NCI-H2029 treated with DMSO at 0.1 percent for 48 hours (cell line): ENCODE measurements at places on chromosomes 12 and 14.

- DNase-seq, result no peak
These were observed 49.3 kb downstream of the NDUFA12 start for GRCh38 chr12:94954029-94954685.

DNA sequence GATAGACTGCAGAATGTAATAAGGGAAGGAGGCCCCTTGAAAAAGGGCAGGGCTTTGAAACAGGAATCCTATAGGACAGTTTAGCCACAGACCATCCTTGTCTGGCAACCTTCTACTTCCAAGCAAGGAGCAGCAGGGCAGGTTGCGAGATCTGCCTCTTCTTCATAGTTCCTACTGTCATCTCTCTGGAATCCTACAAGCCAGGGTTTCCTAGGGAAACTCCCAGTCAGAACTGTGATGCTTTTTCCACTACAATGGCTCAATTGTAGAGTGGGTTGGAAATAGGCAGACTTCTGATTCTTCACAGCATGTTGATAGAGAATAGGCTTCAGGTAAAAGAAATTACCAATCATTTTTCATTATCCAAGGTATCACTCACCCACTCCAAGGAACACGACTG lies 186.3 kb downstream of the DACT1 start:
- DNase-seq, result no peak

DNA sequence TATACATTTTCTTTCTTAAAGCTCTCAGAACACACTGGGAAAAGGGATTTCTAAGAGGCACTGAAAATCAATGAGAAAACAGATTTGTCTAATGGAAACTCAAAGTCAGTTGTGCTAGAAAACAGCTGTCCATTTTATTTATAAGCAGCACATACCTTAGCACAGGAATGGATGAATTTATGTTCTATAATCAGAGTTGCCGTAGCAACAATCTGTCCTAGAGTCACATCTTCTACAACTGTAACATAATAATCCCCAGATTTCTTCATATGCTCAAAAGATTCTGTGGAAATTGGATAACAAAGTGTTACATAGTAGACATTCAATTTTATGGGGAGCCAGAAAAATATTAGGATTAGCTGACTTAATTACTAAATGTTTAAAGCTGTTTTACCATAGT lies 9.8 kb downstream of the GNPNAT1 start:
- no peak for DNase-seq

- no peak for DNase-seq
These were observed 296.2 kb downstream of the C12orf75 start for GRCh38 chr12:105626653-105627052.

DNA sequence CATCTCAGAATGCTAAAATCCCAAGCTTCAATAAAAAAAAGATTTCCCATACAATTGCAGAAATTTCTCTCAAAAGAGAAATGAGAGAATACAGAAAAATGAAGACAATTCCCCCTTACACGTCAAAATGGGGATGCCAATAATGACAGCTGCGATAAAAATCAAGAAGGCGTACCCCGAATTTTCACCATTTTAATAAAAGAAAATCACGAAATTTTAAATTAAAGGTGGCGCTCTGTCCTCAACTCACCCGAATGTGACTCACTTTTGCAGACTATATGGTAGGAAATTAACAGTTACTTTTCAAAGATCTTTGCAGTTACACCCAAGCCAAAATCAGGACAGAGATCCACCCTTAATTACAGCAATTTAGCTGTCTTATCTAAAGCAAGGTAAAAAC lies 2.1 kb downstream of the ATP2B1 start:
- DNase-seq, result no peak

- no peak for DNase-seq
These were observed 26.1 kb upstream of the CIPC start for GRCh38 chr14:77071938-77072388.

GRCh38 chr14:68894123-68894522 lies 85.0 kb downstream of the ACTN1 start:
- no peak for DNase-seq

DNA sequence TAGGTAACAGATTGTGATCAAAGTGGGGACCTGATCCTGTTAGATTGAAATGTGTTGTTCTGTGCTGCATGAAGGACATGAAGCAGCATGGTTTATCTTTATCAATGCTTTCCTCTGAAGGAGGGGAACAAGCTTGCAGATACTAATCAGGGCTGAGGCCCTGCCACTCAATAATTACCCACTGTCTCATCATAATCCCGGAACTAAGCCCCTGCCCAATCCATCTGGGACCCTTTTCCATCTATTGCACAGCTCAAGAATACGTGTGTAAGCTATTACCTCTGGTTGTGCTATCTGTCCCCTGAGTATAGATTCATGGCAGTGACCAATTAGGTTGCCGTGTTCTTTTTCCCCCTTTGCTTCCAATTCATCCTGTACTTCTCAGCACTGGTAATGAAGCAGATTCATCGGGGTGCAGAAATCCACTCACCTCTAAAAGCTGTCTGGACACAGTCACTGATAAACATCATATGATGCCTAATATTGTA lies 67.8 kb downstream of the OTX2 start:
- no peak for DNase-seq

DNA sequence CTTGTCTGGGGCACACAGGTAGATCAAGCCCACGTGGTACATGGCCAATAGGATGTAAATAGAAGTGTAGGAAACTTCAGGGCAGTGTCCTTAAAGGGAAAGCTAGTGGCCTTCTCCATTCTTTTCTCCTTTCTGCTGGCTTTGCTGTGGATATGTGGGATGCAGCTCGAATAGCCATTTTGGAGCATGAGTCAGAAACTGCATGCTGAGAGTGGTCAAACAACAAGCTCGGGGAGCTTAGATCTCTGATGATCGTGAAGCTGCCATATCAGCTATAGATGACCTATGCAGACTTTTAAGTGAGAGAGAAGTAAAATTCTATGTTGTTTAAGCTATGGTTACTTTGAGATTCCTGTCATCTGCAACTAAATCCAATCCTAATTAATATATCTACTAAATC lies 241.3 kb upstream of the DAAM1 start:
- DNase-seq, result no peak

DNA sequence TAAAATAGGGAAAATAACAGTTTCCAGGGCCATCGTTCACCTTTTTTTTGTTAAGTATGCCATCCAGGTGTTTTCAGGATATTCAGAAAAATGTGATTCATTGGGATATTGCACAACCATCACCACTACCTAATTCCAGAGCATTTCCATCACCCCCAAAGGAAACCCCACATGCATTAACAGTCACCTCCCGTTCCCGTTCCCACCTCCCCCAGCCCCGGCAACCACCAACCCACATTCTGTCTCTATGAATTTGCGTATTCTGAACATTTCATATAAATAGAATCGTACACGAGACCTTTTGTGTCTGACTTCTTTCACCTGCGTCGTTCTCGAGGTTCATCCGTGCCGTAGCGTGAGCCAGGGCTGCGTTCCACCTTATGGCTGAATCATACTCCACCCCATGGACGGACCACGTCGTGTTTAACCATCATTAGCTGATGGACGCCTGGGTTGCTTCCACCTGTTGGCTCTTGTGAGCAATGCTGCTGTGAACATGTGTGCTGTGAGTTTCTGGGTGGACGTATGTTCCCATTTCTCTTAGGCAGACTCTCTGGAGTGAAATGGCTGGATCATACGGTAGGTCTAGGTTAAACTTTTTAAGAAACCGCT lies 51.0 kb upstream of the NCOR2 start:
- no peak for DNase-seq

- DNase-seq, result no peak
These were observed 39.9 kb downstream of the JDP2 start for GRCh38 chr14:75467763-75468162.

GRCh38 chr12:24711056-24712008 lies 237.6 kb downstream of the BCAT1 start:
- no peak for DNase-seq

DNA sequence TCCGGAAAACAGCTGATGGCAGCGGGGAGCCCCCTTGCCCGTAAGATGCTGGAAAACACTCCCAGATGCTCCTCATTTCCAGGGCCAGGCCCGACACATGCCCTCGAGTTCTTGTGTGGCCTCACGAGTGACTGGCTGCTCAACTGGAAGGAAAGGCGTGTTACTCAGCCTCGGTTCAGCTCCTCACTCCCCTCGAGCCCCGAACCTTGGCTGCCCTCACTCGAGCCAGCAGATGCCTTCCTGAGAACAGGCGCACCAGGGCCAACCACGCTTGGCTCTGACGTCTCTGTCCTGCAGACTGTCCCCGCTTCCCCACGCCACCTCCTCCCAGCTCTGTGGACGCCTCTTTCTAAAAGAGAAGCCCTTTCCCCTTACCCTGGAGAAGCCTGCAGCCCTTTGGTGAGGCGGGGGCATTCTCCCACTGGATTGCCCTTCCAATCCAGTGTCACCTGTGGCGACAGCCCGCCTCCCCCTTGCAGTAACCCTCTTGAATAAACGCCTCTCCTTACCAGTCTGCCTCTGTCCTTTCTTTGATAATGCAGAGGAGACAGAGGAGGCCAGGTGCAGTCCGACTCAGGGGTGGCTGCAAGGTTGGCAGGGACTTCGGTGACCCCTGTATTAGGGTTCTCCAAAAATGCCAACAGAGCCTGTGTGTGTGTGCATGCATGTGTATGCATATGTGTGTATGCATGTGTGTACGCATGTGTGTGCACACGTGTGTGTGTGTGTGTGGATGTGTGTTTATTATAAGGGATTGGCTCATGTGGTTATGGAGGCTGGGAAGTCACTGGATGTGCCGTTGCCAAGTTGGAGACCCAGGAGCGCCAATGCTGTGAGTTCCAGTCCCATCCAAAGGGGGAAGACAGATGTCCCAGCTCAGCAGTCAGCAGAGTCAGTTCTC lies 166.3 kb downstream of the KIF26A start:
- DNase-seq, result no peak

GRCh38 chr12:43493261-43493797 lies 58.7 kb downstream of the ADAMTS20 start:
- DNase-seq, result no peak
